Hematopoietic multipotent progenitor cell (in vitro differentiated cells): ENCODE measurements at places on chromosomes 2 and 18.

DNA sequence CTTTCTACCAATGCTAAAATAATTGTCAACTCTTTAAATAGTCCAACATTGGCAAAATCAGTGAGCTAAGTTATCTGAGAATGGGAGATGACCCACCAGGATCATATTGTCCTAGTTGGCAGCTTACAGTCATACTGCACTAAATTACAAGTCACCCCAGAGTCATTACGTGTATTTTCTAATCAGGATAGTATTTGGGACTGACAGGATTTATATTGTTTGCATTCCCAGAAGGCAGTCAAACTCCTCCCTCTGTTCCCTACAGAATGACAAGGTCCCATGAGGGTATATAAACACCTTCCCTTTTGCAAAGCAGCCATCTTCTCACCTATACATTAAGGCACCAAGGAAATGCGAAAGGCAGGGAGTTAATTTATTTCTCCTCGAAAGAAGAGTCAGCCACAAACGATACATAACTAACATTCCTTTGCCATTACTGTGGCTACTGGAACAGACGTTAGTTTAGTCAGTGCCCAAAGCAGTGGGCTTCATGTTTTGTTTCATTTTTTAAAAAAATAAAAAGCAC, 125.3 kb downstream of the ANTXR1 start:
- DNase-seq, result no peak

- no peak for DNase-seq
Measured at GRCh38 chr2:151347294-151347693, 10.1 kb upstream of the TNFAIP6 start.

GRCh38 chr2:159145745-159146354, 140.7 kb downstream of the WDSUB1 start:
- no peak for DNase-seq

GRCh38 chr2:134307334-134307733, 53.5 kb downstream of the MGAT5 start:
- DNase-seq, result no peak

DNA sequence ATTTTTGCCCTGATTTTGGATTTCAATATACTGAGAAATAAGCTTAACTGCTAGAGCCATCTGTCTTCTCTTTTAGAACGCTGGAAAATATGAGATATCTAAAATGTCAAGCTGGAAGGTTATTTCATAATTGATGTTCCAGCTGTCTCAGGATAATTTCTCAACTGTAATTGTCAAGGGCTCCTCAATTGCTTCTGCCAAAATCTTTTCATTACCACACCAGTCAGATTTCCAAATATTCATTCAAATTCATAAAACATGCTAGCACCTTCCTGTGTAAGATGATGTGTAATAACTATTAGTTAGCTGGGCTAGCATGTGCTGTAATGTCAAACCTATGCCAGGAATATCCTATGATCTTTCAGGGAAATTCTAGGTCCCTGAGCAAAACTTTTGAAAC, 88.1 kb downstream of the TNFRSF11A start:
- no peak for DNase-seq

DNA sequence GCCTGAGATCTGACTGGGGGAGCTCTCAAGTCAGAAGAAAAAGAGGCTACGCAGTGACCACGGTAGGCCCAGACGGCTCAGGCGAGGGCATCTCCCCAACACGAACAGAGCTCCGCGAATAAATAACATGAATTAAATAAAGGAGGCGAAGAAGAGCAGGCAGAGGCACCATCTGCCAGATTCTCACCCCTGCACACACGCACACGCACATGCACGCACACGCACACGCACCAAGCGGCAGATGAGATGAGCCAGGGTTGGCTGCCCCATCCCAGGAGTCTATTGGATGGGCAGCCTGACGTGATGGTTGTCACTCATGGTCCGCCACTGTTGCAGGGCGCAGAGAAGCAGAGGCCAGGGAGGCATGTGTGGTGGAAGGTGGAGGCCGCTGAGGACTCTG, 50.4 kb upstream of the ASXL2 start:
- no peak for DNase-seq

DNA sequence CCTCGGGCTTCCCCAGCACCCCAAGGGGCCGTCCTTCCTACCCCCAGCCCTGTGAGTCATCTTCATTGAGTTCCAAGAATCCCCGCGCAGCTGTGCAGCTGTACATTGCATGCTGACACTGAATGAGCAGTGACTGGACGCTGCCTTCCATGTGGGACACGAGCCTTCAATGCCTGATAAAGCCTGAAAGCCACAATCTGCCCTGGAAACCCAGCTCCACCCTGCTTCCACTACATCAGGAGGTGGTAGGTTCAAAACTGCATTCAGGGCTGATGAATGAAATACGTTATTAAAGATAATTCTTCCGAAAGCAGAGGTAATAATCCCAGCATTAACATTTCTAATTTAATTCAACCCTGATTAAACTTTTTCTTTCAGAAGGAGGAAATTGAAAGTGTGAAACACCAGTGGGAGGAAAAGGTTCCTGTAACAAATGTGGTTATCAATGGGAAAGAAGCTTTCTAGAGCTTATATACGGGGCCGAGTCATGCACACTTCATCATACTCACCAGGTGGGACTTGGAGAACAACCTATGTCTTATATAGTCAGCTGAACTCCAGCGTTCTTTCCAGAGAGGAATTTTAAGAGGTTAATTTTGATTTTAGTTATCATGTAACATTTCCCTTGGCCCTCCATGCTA, 360.1 kb downstream of the LPIN1 start:
- DNase-seq, result no peak

DNA sequence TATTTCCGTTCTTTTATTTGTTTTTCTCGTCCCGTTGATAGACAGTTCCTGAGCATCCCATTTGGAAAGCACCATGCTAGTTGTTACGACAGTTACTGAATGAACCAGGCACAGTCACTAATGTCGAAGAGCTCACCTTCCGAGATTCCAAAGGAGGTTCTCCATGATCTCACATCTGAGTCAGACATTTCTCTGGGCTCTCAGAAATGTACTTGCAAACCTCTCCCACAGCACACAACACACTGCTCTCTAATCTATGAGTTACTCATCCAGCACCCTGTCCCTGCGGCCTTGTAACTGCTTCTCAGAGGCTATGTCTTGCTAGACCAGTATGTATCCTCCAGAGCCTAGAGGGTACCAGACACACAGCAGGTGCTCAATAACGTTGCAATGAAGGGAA, 174.7 kb downstream of the DNER start:
- no peak for DNase-seq

- no peak for DNase-seq
Measured at GRCh38 chr2:41605914-41606313, 441.9 kb upstream of the PKDCC start.

- DNase-seq, result no peak
Measured at GRCh38 chr2:148699830-148700229, 55.3 kb downstream of the EPC2 start.

DNA sequence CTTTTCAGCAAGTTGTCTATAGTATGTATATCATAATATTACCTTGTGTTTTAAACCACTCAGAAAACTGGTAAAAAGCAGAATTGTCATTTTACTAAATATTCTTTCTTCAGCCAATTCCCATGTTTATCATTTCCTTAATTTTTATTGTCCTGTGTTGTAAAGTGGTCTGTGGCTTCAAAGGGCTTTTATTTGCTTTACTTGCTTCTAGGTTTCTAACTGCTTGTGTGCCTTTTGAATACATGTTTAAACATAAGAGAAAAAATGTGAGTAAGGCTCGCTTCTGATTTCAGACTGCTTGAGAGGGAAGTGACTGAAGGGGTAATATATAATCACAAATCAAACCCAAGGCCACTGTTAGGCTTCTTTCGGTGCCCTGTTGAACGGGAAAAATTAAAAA, 407.5 kb upstream of the NRP2 start:
- no peak for DNase-seq

- DNase-seq, result no peak
Measured at GRCh38 chr2:36170805-36171204, 184.8 kb upstream of the CRIM1 start.

DNA sequence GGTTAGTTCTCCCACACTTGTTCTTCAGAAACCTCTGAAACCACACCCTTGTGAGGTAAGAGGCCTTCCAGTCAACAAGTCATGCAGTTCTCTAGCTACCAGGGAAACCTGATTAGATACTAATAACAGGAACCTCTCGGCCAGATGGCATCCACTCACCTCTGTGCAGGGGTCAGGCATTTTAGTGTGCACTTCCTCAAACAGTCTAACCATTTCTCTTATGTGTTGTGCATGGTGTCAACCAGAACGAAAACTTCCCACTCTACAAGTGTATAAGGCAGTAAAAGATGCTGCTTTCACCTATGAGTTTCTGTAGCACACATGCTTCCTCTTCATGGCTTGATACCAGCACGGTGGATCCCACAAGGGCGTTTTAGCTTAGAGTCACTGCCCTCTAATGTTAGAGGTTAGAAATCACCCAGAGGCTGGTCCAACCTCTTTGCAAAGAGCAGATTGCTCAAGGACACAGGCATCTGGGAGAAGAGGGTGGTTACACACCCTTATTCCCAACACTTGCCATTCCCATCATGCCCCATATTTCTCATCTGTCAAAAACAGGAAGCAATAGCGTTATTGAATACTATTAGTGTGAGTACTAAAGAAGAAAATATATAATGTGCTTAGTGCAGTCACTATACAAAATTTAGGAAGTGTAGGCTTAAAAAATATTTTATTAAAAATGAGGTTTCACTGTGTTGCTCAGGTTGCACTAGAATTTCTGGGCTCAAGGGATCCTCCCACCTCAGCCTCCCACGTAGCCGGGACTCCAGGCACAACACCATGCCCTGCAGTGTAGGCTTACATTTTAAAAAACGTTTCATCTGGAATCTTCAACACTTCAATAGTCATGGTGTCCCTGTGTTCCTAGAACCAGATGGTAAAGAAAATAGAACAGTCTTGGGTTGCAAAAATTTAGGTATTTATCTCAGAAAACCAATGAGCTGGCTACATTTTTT, 34.5 kb upstream of the RAB31 start:
- no peak for DNase-seq

DNA sequence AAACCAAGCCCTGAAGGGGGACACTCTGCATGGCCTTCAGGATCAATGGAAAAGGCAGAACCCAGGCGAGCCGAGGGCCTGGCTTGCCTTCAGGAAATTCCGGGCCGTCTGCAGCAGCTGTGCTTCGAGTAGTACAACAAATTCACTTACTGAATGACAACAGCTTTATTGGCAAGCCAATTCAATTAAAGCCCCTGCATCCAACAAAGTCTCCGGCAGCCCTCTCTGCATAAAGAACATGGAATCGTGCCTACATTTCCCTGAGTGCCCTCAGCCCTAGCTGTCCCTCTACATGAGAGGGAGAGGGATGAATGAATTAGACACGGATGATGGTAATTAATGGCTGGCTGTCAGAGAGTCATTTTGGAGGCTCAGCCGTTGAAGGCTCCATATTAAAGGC, 189.0 kb downstream of the BCL11A start:
- DNase-seq, result no peak

- no peak for DNase-seq
Measured at GRCh38 chr2:44551497-44551896, 189.8 kb downstream of the CAMKMT start.
